ENCODE measurements at places on chromosomes 3 and 15. TPM values are rescaled to one million over a fixed set of nuclear protein-coding genes. Genes with fewer than 3 reads are reported as not detected.

SCAMP5 gene
- total RNA-seq: 1.9 TPM

MTFMT gene
- 14.5 TPM for total RNA-seq

PDZRN3 gene
- 33.5 TPM for total RNA-seq

RPP25 gene
- 14.1 TPM for total RNA-seq

SEMA3G gene
- 36.5 TPM for total RNA-seq

TMPRSS7 gene
- total RNA-seq: 0.17 TPM

BLM gene
- total RNA-seq: 4.4 TPM

DNA sequence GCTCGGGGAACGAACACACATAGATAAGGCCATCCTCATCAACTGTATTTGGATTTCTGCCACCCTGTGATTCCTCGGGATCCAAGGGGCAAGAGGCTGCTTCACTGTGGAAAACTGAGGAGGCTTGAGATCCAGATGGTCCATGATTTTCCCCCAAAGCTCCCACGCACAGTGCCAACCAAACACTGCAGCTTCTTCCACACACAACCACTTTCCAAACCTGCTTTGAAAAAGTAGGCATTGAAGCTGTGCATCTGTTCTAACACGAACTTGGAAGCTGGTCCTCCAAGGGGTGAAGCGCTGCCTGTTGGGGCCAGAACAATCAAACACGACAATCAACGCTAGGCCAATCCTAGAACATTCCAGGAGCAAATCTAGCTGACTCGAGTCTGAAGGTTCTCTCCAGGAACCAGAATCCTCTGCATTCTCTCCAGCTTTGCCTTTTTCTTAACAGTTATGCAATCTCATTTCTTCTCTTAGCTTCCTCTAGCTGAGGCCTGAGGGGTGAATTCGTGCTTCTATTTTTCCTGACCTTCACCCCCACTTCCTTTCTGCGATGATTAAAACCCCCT lies 104.4 kb downstream of the LRRK1 start:
- H3K4me3 ChIP-seq: no peak overlapping the region
- peaks cover 62% of the 10 kb centered on the region for H3K36me3 ChIP-seq
- DNase-seq: no peak
- H3K4me1 ChIP-seq: peaks cover 27% of the 10 kb centered on the region

DNA sequence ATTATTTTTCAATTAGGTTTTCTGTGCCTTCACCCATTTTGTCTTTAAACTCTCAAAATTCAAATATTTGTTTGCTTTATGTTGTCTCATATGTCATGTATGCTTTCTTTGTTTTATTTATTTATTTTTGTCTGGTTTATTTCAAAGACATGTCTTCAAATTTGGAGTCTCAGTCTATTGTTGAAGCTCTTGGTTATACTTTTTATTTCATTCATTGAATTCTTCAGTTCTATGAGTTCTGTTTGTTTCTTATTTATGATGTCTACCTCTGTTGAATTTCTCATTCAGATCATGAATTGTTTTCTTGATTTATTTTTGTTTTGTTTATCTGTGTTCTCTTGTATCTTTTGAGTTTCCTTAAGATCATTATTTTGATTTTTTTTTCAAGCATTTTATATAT lies 55.6 kb downstream of the AP4E1 start:
- no peaks in the 10 kb centered on the region for H3K4me1 ChIP-seq
- no peaks in the 10 kb centered on the region for H3K36me3 ChIP-seq
- no peak for DNase-seq
- no peaks in the 10 kb centered on the region for H3K27me3 ChIP-seq
- no peak overlapping the region for H3K4me3 ChIP-seq

GRCh38 chr3:4972652-4973643 lies 6.3 kb upstream of the BHLHE40 start:
- peaks cover 18% of the 10 kb centered on the region for H3K4me1 ChIP-seq
- H3K27me3 ChIP-seq: no peaks in the 10 kb centered on the region
- no peak overlapping the region for H3K4me3 ChIP-seq
- no peaks in the 10 kb centered on the region for H3K36me3 ChIP-seq

DNA sequence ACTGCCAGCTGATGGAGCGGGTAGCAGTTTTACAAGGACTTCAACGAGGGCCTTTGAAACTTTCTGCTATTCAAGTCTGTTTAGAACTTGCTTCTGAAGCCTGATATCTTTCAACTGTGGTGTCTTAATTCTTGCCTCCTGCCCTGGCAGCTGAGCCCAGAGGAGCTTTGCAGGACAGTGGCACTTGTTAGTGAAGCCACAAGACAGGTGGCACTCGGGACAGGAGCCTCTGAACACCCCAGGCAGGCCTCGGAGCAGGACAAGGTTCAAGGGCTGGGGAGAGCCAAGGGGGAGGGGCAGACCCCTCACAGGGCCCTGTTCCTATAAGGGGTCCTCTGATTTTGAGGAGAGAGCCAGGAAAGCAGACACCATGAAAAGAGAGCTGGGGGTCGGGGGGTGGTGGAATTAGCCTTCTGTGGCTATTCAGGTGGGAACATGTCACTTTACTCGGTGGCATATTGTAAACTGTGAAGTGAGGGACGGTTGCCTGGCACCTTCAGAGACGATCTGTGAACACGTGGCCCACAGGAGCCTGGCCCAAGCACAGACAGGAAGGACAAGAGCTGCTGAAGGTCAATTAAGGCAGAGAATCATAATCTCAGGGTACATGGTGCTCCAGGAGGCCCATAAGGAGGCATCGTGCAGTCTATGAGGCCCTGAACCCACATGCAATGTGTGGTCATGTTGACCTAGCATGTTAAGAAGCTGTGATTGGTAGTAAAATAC lies 30.1 kb upstream of the KY start:
- H3K36me3 ChIP-seq: no peaks in the 10 kb centered on the region
- H3K4me1 ChIP-seq: no peaks in the 10 kb centered on the region
- no peaks in the 10 kb centered on the region for H3K27me3 ChIP-seq
- no peak for DNase-seq
- no peak overlapping the region for H3K27ac ChIP-seq

- H3K36me3 ChIP-seq: no peaks in the 10 kb centered on the region
- no peaks in the 10 kb centered on the region for H3K4me1 ChIP-seq
- H3K27ac ChIP-seq: no peak overlapping the region
- no peak overlapping the region for H3K4me3 ChIP-seq
Observed at GRCh38 chr3:86333636-86334035, 657.3 kb downstream of the VGLL3 start.

- H3K27ac ChIP-seq: no peak overlapping the region
- no peaks in the 10 kb centered on the region for H3K36me3 ChIP-seq
- H3K27me3 ChIP-seq: no peaks in the 10 kb centered on the region
Observed at GRCh38 chr15:91243826-91244225, 143.8 kb downstream of the SV2B start.

DNA sequence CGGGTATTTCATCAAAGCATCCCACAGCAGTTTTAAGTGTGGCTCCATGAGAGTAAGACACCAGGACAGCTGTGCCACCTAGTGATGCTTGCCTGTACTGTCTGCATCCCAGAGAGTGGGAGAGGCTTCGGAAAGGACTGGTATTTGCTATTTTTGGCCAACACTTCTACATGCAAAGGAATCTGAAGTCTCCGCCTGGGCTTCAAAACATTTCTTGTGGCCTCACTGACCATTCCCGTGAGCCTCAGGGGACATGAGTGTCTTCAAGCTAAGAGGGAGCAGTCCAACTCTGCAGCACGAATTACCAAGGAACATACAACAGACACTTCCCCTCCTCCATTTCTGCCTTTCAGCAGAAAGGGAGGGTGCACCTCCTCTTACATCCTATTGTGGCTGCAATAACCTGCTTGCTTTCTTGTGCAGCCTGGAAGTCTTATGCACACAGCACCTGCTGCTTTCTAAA lies 177.5 kb downstream of the RORA start:
- H3K27ac ChIP-seq: no peak overlapping the region
- H3K36me3 ChIP-seq: no peaks in the 10 kb centered on the region
- no peaks in the 10 kb centered on the region for H3K27me3 ChIP-seq
- H3K4me1 ChIP-seq: no peaks in the 10 kb centered on the region
- no peak for DNase-seq

GRCh38 chr15:84697236-84697990 lies 18.5 kb downstream of the SEC11A start:
- no peak for DNase-seq
- H3K27me3 ChIP-seq: no peaks in the 10 kb centered on the region
- H3K4me3 ChIP-seq: no peak overlapping the region
- peaks cover 47% of the 10 kb centered on the region for H3K4me1 ChIP-seq

All from left lung (tissue), 14 donors.